ENCODE measurements at places on chromosomes 16 and 17. TPM values are rescaled to one million over a fixed set of nuclear protein-coding genes. Genes with fewer than 3 reads are reported as not detected.

- DNase-seq: no peak
Measured at GRCh38 chr16:89354325-89354724, 136.0 kb downstream of the ANKRD11 start.

DNA sequence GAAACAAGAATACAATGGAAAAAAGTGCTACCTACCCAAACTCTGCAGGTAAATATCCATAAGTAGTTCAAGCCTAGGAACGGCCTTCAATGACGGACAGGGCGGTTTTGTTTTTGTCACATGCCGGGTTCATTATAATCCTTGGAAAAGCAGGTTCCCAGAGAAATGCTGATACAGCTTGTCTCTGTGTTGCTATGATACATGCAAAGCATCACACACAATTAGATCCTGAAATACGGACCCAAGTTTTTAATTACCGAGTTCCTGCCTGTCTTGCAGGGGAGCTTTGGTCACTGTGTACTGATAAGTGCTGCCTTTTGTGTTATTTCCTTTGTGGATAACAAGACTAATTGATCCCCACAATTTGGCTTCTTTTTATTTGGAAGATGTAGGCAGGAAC lies 217.4 kb downstream of the HAPSTR1 start:
- DNase-seq: no peak

RAB11FIP4 gene
- polyA plus RNA-seq: 8.2 TPM

ABCC6 gene
- polyA plus RNA-seq: 17.2 TPM

ZFPM1 gene
- polyA plus RNA-seq: 2.1 TPM

Data from left lung (tissue), 14 donors.